ENCODE measurements at places on chromosomes 6 and 20. TPM values are rescaled to one million over a fixed set of nuclear protein-coding genes. Genes with fewer than 3 reads are reported as not detected.

GRCh38 chr20:13800728-13801134 is 15.9 kb downstream of the NDUFAF5 start:
- DNase-seq = no peak

GRCh38 chr6:138537106-138537505 is 37.8 kb upstream of the NHSL1 start:
- no peak for DNase-seq

DNA sequence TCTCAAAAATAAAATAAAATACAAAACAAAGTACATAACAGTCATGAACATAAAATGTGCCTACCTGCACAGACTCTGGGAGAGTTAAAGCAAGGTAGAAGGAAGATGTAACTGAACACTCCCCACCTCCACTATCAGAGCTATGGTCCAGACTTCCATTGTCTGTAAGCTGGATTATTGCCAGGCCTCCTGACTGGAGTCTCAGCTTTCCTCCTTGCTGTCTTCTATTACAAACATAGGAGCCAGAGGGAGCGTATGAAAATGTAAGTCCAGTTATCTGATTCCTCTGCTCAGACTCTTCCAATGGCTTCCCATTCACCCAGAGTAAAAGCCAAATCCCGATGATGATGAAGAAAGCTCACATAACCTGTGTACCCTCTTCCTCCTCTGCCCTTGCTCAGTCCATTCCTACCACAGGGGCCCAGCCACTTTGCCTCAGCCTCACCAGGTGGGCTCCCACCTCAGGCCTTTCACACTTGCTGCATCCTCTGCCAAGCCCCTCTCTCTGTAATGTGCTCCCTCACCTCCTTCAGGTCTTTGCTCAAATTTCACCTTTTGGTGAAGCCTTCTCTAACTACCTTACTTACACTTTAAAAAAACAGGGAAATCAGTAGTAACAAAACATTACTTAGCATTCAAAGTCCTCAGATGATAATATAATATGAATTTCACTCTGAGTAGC is 194.1 kb downstream of the RIMS1 start:
- no peak for DNase-seq

GRCh38 chr6:52555518-52556233 is 21.2 kb downstream of the TRAM2 start:
- no peak for DNase-seq

DNA sequence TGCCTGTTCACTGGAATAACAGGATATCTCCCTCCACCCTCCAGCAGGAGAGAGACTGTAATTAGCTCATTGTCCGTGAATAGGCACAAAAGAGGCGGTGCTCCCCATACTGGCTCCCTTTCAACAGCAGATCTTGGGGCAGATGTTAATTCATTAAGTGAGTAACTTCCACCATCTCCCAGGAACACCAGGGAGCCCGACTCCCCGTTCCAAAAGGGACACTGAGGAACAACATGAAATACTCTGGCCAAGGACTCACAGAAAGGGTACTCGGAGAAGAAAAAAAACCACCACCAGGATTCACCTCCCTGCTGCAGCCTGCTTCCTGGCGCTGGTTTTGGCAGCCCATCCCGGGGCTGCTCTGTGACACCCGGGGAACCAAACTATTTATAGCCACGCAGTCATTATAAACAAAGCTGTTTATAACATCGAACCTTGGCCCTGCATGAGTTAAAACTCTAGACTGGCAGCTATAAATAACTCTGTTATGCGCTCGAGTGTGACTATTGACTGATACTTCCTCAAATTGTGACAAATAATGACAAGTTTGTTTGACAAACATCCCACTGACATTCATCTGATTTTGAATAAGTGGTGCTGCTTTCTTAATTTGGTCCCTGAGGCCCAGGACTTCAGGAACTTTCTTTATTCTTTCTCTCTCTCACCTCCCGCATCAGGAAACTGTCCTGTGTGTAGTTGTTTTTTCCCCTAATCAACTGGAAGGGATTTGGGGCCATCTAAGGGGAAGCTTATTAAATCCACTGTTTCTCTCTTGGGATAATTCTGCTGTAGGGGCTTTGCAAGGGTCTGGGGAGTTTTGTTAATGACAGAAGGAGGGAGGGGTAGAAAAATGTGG is 521.6 kb downstream of the CD83 start:
- DNase-seq = no peak

DNA sequence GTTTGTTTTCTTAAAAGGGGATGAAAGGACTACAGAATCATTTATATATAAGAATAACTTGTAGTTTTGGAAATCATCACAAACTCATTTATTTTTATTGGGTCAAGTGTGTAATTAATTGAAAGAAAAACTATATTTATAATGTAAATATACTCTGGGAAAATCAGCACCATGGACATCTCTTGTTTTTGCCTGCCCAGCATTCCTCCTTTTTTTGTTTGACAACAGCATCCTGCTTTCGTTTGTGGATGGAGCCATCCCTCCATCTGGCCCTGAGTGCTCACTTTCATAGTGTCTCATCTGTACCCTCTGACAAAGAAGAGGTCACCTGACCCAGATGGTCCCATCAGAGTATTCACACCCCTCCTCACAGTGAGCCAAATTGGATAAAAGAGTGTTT is 308.2 kb upstream of the HTR1E start:
- DNase-seq = no peak

- DNase-seq = peak; percentile 63
Measured at GRCh38 chr20:64065974-64066343, 3.0 kb downstream of the TCEA2 start.

DNA sequence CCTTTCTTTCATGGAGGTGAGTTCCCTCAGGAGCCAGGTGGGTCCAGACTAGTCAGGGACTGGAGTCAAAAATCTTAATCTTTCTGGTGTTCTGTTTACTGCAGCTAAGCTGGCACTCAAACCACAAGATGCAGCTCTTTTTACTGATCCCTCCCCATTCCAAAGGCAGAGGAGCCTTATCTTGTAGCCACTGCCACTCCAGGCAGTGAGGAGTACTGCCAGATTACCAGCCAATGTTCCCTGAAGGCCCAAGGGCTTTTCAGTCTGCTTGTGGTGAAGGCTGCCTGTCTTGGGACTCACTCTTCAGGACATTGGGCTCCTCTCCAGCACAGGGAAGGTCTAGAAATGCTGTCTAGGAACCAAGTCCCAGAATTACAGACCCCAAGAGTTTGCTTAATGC is 490.4 kb upstream of the ADGRB3 start:
- no peak for DNase-seq

DNA sequence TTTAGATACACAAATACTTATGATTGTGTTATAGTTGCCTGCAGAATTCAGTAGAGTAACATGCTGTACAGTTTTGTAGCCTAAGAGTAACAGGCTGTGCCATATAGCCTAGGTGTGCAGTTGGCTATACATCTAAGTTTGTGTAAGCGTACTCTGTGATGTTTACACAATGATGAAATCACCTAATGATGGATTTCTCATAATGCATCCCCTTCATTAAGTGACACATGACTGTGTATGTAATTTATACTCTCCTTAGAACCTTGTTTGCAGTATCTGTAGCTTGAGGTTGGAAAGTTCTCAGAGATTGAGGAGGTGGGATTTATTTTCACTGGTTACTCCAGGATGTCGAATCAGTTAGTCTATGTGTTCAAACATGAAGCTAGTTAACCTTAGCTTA is 67.0 kb upstream of the TMEM30A start:
- DNase-seq = no peak

GRCh38 chr20:19291024-19291817 is 78.8 kb downstream of the SLC24A3 start:
- DNase-seq = no peak

- no peak for DNase-seq
Measured at GRCh38 chr20:6341491-6341890, 218.7 kb upstream of the FERMT1 start.

GRCh38 chr6:81979329-81979728 is 226.8 kb upstream of the TENT5A start:
- no peak for DNase-seq

DNA sequence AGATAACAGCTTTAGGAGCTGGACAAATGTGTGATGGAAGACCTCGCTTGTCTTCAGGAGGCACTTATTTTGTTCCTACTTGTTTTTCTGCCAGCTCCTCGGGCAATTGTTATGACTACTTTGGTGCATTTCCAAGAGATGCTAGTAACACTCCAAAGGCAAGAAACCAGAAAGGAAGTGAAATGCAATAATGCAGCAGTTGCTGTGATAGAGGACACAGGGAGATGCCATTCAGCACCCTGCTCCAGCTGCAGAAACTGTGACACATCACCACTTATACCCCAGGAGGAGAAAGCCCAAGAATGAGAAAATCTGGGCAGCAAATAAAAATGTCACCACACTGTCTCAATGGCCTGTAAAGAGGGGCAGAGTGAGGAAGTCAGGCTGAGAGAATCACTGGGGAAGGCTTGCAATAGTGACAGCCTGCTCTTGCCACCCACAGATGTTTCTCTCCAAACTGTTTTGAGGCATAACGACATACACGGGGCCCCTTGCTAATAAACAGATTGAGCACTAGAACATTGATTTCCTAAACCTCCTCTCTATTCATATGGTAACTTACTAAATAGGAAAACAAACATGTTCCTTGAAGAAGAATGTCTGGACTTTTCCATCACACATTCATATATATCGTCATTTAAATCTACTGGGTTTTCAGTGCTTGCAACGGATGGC is 231.0 kb upstream of the PRND start:
- DNase-seq = no peak

- DNase-seq = peak; percentile 1
Measured at GRCh38 chr6:140256248-140256647, 881.8 kb upstream of the CITED2 start.

DNA sequence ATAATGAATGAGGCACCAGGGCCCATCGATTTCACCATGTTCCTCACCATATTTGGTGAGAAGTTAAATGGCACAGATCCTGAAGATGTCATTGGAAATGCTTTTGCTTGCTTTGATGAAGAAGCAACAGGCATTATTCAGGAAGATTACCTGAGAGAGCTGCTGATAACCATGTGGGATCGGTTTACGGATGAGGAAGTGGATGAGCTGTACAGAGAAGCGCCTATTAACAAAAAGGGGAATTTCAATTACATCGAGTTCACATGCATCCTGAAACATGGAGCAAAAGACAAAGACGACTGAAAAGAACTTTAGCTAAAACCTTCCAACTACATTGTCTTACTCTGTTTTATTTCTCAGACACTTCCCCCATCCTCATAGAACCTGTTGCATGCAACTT is 21.6 kb upstream of the ZBTB22 start:
- no peak for DNase-seq

DNA sequence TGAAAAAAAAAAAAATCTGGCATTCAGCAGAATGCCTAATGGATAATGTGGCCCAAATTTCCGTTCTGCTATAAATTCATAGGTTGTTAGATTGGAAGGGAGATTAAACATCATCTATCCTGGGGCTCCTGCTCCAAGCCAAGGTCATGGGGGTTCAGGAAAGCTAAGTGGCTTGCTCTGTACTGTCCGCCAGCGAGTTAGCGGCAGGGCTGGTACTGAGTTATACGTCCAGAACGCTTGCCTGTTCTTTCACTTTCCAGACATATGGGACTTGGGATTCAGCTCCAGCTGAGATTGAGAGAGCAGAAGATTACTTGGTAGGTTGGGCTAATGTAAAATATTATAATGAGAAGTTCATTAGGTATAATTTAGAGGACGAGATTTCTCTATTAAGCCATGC is 858 bp downstream of the RWDD1 start:
- peak; percentile 39 for DNase-seq

- DNase-seq = peak; percentile 13
Measured at GRCh38 chr6:88538130-88538706, 372.1 kb upstream of the CNR1 start.

DNA sequence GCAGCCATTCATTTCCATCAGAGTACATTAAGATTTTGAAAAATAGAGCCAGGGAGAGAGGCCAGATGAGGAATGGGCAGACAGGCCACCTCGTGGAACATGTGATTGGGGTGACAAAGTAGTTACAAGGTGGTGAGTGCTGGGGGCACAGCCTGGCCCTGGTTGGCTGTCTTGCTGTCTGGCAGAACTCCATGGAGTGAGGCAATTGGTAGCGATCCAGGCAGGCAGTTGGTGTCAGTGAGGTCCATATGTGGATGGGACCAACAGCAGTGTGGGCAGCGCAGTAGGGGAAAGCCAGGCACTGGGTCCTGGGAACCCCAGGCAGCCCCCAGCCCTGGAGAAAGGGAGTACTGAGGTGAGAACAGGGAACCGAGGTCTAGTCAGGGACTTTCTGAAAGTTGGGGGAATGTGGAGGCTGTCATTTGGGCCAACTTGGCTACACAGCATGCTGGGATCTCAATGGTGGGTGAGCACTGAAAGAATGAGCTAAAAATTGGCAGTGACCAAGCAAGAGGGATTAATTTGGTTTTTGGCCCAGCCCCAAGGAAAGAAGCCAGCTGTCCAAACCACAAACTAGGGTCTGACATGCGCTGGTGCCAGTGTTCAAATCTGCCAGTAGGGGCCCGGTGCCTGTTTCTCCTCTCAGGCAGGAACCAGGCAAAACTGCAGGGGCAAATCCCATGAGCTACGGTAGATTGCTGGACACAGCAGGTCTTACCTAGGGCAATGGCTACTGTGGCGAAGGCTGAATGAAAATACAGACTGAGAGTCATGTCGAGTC is 61.4 kb upstream of the E2F3 start:
- DNase-seq = peak; percentile 18

DNA sequence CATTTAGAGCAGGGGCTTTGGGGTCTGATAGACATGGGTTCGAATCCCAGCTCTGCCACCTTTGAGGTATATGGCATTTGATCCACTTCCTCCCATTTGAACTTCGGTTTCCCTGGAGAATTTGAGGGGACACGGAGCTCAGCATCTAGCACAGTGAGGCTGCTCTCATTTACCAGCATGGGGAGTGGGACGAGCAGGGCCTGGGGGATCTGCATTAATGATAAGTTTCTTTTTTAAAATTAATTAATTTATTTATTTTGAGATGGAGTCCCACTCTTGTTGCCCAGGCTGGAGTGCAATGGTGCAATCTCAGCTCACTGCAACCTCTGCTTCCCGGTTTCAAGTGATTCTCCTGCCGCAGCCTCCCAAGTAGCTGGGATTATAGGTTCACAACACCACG is 52.6 kb downstream of the VSTM2L start:
- no peak for DNase-seq

- DNase-seq = peak; percentile 10
Measured at GRCh38 chr6:43172104-43173007, 1.3 kb downstream of the SRF start.

- DNase-seq = no peak
Measured at GRCh38 chr6:160355001-160355400, 6.8 kb downstream of the SLC22A3 start.

- no peak for DNase-seq
Measured at GRCh38 chr20:31705598-31706597, 16.8 kb downstream of the BCL2L1 start.

DNA sequence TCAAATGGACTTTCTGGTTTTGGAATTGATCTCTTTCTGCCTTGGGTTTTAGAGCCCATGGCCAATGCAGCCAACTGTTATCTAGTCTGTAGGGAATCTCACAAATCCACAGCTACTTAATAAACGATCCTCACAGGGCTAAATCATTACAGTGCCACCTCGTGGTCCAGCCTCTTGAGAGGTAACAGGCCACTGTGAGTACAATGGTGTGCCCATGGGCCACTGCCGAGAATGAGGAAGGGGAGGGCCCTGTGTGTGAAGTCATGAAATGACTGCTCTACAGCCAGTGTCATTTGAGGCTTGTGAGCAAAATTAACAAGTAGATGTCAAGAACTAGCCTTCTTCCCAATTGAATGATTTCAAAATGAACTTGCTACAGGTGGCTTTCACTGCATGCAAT is 54.3 kb upstream of the GMPR start:
- peak; percentile 86 for DNase-seq

Gene ANKEF1
- 2.8 TPM for total RNA-seq

Gene SLC24A3
- not detected for total RNA-seq

Gene XKR7
- 0.11 TPM for total RNA-seq

Gene MOXD1
- total RNA-seq = 17.2 TPM

Gene GCLC
- 27.6 TPM for total RNA-seq

Gene RAET1G
- total RNA-seq = not detected

Gene PRSS35
- 0.18 TPM for total RNA-seq

Gene WFDC5
- total RNA-seq = not detected

Data from SK-MEL-5 (cell line).